Caki2 (cell line): ENCODE measurements at places on chromosomes 5 and 9.

DNA sequence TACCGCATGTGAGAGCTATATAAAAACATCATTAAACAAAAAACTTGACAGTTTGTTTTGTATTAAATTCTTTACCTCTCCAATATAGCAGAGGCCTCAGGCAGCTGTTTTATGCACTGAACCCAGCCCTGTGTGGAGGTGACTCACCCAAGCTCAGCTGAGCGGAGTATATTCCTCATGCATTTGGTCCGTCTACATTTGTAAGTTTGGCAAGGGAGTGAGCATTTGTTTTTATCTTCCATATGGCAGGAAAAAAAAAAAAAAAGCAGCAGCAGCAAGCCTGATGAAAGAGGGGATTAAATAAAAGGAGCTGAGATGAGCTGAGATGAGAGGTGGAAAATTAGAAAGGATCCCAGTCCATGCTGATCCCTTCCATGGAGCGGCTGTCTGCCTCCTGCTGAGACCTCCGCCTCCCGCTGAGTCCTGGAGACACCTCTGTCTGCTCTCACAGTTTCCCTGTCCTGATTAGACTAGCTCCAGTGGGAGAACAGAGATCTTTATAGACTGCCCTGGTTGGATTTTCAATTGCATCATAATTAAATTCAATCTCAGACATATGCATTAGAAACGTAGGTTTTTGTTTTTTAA, 112.0 kb upstream of the CTNND2 start:
- DNase-seq = no peak

GRCh38 chr5:20041326-20042274, 53.6 kb upstream of the CDH18 start:
- no peak for DNase-seq

GRCh38 chr5:62720031-62720441, 141.4 kb downstream of the LRRC70 start:
- peak; percentile 44 for DNase-seq

- DNase-seq = peak; percentile 81
These were observed 657.2 kb downstream of the TLE1 start for GRCh38 chr9:81032030-81032572.

GRCh38 chr9:134339183-134339806, 13.0 kb downstream of the RXRA start:
- DNase-seq = no peak

DNA sequence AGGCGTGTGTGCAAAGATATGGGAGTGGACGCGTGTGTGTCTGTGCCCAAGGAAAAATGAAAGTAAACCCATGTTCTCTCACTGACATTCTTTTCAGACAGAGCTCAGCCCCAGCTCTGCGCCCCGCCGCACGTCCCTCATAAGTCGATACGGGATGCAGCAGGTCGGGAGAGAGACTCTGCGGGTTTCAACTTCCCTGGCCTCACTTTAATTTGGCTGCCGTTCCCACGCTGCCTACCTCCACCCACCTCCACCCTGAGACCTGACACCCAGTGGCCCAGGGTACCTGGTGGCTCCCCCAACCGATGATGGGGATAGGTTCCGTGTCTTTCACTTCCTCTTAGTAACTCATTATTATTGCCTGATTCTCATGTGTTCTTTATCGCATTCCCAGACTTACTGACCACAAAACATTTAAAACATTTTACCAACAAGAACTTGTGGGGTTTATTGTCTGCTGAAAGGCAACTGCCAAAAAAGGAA, 19.4 kb downstream of the LHX2 start:
- DNase-seq = no peak

- DNase-seq = no peak
These were observed 60.4 kb downstream of the TNC start for GRCh38 chr9:115057559-115057958.

DNA sequence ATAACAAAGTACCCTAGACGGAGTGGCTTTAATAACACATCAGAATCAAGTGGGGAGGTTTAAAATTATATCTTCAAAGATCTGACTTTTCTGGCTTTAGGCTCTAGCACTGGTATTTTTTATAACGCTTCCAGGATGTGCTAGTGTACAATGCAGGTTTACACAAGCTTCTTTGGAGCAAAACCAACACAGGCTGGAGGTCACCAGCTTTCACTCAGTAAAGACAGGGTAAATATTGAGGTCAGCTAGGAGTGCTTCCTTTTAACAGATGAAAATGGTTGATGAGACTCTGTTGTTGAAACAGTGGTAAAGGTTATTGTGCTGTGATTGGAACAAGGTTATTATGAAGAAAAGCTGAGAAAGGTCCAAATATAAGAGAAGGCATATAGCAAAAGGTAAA, 414.2 kb downstream of the TAF11L14 start:
- DNase-seq = no peak

- no peak for DNase-seq
These were observed 32.5 kb downstream of the LEAP2 start for GRCh38 chr5:132905938-132906337.

- no peak for DNase-seq
These were observed 286.5 kb downstream of the MLLT3 start for GRCh38 chr9:20335668-20336332.

- no peak for DNase-seq
These were observed 1078.3 kb upstream of the DMAC1 start for GRCh38 chr9:8877753-8878494.

DNA sequence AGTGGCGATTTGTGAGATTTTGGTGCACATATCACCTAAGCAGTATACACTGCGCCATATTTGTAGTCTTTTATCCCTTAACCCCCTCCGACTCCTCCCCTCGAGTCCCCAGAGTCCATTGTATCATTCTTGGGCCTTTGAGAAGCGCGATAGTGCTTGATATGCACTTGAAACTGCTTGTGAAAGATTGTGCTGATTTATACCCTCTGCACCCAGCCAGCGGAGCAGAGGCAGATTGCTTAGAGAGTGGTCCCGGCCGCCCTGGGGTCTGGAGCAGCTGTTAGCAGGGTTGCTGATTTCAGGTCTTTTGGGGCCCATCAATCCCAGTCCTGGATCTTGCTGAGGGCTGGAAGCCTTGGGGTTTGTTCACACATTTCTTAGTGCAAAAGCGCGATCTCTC, 13.0 kb upstream of the FAM240B start:
- DNase-seq = no peak

DNA sequence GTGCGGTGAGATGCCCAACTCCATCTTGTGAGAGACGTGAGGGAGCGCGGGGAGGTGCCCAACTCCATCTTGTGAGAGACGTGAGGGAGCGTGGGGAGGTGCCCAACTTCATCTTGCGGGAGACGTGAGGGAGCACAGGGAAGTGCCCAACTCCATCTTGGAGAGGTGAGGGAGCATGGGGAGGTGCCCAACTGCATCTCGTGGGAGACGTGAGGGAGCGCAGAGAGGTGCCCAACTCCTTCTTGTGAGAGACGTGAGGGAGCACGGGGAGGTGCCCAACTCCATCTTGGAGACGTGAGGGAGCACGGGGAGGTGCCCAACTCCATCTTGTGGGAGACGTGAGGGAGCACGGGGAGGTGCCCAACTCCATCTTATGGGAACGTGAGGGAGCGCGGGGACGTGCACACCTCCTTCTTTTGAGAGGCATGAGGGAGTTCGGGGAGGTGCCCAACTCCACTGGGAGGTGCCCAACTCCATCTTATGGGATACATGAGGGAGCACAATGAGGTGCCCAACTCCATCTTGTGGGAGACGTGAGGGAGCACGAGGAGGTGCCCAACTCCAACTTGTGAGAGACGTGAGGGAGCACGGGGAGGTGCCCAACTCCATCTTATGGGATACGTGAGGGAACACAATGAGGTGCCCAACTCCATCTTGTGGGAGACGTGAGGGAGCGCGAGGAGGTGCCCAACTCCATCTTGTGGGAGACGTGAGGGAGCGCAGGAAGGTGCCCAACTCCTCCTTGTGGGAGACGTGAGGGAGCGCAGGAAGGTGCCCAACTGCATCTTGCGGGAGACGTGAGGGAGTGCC, 235.4 kb downstream of the CACNA1B start:
- no peak for DNase-seq
